ENCODE measurements at places on chromosomes 3 and 15.

DNA sequence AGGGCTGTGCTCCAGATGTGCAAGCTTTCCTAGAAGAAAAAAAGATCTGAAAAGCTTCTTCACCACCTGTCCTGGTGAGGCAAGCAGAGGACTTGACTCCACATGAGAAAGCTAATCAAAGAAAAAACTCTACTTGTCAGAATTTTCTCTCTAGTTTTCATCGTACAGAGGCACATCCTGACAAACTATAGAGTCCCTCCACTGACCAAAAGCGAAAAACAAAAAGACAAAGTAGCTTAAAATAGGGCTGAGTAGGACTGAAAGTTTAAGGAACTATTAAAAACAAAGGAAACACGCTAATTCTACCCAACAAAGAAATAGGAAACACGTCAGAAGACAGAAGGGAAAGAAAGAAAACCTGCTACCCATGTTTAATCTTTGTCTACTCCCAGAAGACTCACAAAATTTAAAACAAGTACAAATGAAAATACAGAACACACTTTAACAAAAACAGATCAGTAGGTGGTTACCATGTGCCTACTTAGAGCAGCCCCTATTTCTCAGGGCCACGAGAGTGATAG, 26.5 kb downstream of the NANOGP8 start:
- DNase-seq: no peak

- DNase-seq: no peak
Observed at GRCh38 chr3:50445919-50446318, 57.5 kb downstream of the CACNA2D2 start.

DNA sequence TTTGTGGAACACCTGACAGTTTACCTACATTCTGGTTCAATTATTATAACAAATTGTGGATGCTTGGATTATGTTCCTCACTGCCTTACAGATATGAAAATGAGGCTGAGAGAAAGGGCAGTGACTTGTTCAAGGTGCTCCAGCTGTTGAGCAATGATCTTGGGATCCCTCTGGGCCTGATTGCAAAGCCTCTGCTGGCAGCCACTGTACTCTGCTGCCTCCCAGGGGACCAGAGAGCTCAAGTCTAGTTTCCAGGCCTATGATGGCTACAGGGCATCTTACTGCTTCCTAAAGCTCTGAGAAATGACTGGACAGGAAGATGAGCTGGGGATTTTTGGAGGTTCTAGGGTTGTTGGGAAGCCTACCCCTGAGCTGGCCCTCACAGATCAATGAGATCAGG, 2.3 kb upstream of the SHC4 start:
- DNase-seq: no peak

- DNase-seq: no peak
Observed at GRCh38 chr3:141240286-141240685, 8.7 kb downstream of the PXYLP1 start.

- DNase-seq: no peak
Observed at GRCh38 chr3:99846477-99847160, 29.0 kb downstream of the CMSS1 start.

DNA sequence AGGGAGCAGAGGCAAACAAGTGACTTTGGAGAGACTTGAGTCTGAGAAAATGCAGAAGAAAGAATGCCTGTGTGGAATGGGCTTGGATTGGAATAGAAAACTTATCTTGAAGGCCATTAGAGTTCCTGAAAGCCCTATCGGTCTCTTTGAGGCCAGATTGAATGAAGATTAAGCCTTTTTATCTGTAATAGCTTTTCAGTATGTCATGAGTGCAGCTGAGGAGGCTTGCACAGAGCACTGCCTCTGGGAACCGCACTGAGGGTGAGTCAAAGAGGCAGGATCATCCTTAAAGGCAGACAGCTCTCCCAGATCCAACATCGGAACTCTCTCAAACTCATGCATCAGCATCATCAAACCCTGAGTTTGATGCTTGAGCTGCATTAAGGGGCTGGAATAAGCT, 515.2 kb downstream of the NTRK3 start:
- no peak for DNase-seq
